ENCODE measurements at places on chromosomes 12 and 14.

DNA sequence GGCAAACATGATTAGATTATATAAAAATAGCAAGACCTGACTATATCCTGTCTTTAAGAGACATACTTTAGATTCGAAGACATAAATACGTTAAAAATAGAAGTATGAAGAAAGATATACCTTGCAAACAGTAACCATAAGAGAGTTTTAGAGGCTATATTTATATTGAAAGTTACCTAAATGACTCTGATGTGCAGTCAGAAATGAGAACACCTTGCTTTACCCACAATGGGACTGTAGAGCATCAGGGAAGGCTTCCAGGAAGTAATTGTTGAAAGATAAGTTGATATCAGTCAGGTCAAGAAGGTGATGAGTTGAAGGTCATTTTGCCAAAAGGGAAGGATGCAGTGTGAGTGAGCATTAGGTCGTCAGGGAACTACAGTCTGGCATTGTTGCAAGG is 110.2 kb downstream of the NEDD1 start:
- DNase-seq: no peak

- DNase-seq: peak; percentile 96
These were observed at the start of gene FBXO21 for GRCh38 chr12:117190210-117190781. Gene FBXO21 (minus strand): TSS chr12:117190470. CDS start chr12:117190456, 14 bp downstream.

- no peak for DNase-seq
These were observed 236.0 kb downstream of the BCL11B start for GRCh38 chr14:99035712-99036610.

DNA sequence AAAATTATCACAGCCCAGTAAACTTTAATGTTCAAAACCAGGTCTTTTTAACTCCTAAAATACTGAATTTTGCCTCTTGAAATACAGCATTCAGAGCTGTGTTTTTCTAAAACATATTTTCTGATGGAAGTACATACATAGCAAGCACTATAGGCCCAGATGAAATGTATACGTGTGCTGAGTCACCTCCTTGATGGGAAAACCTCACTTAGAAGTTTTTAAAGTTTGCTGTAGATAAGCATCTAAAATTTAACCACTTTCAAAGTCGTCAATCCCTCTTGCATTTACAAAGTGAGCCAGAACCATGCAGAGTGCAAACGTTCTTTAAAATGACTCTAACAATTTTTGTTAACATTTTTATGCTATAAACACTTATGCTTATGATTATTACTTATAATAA is 618.8 kb downstream of the RPS29 start:
- no peak for DNase-seq

DNA sequence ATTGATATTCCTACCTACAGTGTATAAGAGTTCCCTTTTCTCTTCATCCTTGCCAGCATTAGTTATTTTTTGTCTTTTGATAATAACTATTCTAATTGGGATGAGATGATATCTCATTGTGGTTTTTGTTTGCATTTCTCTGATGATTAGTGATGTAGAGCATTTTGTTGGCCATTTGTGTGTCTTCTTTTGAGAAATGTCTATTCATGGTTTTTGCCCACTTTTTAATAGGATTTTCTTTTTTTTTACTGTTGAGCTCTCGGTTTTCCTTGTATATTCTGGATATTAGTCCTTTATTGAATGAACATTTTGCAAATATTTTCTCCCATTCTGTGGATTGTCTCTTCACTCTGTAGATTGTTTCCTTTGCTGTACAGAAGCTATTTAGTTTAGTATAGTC is 79.6 kb upstream of the AMIGO2 start:
- DNase-seq: no peak

DNA sequence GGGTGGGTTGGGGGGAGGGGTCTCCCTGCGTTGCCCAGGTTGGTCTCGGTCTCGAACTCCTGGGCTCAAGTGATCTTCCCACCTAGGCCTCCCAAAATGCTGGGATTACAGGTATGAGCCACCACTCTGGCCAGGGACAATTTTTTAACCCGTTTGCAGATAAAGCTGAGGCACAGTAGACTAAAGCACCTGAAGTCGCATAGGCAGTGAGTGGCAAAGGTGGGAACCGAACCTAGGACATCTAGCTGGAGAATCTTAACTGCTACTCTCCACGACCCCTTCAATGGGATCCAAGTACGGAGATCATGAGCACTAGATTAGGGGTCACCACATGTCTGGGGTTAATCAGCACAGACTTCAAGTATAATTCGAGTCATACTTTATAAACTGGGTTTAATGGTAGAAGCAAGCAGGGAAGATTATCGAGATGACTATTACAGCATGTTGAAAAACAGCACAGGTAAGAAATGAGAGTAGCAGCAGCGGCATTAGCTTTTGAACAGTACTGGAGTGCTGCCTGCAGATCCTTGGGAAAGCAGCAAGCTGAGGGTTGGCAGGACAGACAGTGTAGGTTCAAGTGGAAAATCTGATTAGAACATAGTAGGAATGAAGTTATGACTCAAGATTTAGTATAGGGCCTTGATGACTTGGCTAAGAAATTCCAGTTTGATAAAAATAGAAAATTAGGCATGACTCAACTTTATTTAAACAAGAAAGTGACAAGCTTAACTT is 23.9 kb downstream of the NID2 start:
- DNase-seq: no peak

DNA sequence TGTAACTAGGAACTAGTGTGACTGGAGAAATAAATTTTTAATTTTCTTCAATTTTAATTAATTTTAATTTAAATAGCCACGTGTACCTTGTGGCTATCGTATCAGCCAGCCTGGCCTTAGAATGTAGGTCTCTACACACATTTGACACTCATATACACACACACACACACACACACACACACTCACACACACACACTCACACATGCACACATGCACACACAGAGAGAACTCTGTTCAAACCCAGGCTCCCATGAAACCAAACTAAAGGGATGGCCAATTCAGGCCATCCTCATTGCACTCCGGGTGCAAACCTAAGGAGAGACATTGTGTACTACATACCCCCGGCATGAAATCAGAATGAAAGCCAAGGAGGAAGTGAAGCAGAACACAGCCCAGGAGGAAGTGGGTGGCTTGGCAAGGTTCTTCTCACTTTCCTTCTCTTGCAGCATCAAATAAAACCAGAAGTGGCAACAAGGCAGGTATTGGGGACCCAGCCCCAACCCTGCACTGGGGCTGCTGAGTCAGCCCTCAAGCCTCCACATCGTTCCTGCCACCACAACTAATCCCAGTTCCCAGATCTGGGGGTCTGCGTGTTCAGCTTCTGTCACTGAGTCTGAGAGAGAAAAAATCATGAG is 26.2 kb upstream of the CHPT1 start:
- DNase-seq: peak; percentile 29
